ENCODE measurements at places on chromosomes 7 and 10.

DNA sequence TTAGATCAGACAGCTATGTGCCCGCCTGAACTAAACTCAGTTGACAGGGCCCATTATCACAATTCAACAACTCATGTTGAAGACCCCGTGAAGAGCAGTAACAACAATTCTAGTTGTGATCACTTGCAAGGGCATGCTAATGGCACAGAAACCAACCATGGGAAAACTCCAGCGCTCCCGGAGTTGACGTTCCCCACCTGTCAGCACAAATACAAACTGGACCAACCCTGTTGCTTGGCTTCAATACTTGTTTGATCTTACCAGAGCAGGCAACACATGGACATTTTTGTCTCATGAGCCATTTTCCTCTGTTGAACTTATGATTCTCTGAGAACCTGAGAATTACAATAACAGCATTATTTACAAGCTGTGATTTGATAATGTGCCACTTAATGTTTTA is 119.0 kb upstream of the LANCL2 start:
- DNase-seq, result no peak

DNA sequence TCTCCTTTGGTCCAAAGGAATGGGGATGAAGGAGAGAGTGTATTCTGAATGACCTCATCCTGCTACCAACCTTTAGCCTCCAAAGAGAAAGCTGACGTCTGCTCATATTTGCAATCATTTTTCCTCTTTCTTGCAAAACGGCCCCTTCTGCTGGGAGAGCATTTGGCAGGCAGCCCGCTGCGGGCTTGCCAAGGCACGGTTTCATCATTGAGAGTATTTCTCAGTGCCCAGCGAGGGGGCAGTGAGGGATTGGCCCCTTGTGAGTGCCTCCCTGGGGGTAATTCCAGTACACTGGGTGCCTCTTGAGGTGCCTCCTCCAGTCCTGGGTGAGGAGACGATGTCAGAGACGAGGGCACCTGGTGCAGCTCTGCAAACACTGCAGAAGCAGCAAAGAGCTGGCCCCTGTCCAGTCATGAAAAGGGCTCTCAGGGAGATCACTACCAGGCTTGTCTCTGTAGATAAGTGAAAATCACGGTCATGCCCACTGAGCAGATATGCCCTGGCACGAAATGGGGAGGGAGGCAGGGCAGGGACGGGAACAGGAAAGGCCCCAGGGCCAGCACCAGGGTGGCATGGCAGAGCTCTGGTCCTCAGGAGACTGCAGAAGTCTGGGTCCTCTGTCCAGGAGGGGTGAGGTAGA is 48.7 kb upstream of the SHH start:
- no peak for DNase-seq

DNA sequence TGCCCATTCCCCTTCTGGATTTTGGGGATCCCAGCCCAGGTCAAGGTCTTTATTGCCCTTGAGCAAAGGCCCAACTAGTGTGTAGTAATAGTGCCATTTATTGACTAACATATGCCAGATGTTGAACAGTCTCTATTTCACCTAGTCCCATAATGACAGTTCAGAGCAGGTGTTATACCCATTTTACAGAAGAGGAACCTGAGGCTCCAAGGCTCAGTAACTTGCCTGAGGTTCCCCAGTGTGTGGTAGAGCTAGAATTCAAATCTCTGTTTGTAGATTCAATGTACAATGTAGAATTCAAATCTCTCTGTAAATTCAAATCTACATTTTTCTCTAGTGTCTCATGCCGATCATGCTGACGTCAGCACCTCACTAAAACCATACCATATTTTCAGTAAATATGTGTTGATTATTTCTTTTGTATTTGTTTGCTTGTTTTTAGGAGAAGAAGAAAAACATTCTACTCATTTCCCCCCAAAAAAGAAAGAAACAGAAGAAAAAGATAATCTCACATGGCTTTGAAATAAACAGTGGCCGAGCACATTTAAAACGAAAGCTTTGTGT is 329.7 kb downstream of the PRPF18 start:
- DNase-seq, result no peak

DNA sequence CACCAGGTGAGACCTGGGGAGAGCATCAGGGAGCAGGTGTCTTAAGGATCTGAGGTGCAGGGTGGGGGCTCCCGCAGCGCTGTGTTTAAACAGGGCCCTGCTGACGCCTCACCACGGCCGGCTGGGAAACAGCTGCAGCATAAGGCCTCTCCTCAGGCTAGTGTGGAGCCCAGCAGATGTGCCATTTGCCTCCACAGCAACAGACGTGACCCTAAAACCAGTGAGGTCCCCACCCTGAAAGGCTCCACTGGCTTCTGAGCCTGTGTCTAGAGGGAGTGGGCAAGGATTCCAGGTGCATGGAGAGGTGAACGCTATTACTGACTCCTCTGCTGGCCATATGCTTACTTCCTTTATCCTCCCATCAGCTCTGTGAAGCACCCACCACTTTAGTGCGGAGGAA is 47.8 kb downstream of the SYPL1 start:
- DNase-seq, result no peak

DNA sequence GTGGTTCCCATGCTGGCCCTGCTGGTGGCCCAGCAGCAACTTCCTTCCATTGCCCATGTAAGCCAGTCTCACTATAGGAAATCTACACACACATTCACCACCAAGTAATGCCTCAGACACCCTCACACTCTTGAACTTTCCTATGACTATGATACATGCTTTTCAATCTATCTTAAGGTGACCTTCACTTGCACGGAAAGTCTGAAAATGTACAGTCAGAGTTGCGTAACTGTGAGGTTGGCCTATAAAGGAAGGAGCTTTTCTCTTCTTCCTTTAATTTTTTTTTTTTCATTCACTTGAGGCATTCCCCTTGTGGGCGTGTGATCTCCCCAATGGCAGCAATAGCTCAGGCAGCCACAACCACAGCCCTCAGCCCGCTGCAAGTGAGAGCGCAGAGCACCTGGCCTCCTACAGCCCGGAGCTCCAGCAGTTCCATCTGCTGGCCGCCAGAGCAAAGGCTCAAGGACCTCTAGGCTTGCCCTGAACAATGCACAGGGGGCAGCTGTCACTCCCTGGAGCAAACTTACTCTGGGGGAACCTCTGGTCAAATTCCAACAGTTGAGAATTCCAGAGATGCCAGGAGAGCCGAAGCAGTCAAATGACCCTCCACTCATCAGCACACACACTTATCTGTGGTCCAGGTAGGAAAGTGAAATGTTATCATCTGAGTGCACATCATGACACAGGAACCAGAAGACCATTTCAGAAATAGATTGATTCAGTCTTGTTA is 123.1 kb upstream of the ADO start:
- no peak for DNase-seq

DNA sequence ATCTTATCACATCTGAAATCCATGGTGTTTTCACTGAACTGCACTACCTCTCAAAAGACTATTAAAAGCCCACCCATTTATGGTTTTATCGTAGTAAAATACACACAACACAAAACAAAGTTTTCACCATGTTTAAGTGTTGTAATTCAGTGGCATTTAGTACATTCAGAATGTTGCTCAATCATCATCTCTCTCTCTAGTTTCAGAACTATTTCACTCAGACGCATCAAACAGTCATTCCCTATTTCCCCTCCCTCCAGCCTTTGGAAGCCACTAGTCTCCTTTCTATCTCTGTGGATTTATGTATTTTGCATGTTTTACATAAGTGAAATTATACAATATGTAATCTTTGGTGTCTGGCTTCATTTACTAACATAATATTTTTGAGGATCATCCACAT is 332.6 kb downstream of the TNS3 start:
- DNase-seq, result no peak

GRCh38 chr10:89652806-89653370 is 7.8 kb upstream of the PANK1 start:
- no peak for DNase-seq

GRCh38 chr10:100882252-100882651 is 30.5 kb upstream of the SLF2 start:
- DNase-seq, result no peak

- no peak for DNase-seq
Measured at GRCh38 chr7:77258014-77258413, 58.4 kb upstream of the FGL2 start.

GRCh38 chr10:86152911-86153310 is 213.7 kb downstream of the GRID1 start:
- no peak for DNase-seq

GRCh38 chr10:10772411-10772810 is 245.3 kb upstream of the CELF2 start:
- no peak for DNase-seq

DNA sequence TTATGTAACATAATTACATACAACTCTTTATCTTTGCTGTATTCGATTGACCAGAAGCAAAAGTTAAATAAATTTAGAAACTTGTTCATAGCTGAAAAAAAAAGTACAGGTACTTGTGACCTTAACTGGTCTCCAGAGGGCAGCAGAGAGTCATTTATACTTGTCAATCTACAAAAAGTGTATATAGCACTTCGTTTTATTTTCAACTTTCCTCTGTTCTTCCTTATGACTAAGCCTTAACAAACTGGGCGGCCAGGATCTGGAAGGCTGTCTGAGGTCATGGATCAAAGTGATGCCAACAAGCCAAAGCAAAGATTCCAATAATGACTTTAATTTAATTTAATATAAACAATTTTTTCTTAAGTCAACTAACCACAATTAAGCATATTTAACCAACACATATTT is 29.8 kb downstream of the C10orf67 start:
- no peak for DNase-seq

- no peak for DNase-seq
Measured at GRCh38 chr7:153951316-153951715, 100.9 kb upstream of the DPP6 start.

All from posterior cingulate gyrus (tissue), 11 donors.